Ovary (tissue), 10 donors: ENCODE measurements at places on chromosomes 12 and 14. TPM values are rescaled to one million over a fixed set of nuclear protein-coding genes. Genes with fewer than 3 reads are reported as not detected.

RNFT2 gene
- total RNA-seq: 0.72 TPM

PRORP gene
- 16.4 TPM for total RNA-seq

RNF212B gene
- not detected for total RNA-seq

KRT74 gene
- not detected for total RNA-seq

MGP gene
- 431 TPM for total RNA-seq

SMCO3 gene
- 0.15 TPM for total RNA-seq

B3GNT4 gene
- total RNA-seq: not detected
